ENCODE measurements at places on chromosomes 5 and 9.

DNA sequence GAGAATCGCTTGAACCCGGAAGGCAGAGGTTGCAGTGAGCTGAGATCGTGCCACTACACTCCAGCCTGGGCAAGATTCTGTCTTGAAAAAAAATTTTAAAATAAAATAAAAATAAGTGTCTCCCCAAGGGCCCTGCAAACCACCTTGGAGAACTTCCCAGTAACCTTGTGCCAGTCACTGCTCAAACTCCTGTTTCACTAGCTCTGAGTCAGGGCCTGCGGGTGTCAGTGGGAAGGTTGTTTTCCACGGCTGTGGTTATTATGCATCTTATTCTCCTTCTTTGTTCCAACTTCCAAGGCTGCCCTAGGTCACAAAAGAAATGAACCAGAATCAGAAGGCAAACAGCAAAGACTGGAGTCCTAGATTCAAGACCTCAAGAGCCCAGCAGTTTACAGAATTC is 246.7 kb downstream of the ADAMTSL1 start:
- DNase-seq, result no peak

DNA sequence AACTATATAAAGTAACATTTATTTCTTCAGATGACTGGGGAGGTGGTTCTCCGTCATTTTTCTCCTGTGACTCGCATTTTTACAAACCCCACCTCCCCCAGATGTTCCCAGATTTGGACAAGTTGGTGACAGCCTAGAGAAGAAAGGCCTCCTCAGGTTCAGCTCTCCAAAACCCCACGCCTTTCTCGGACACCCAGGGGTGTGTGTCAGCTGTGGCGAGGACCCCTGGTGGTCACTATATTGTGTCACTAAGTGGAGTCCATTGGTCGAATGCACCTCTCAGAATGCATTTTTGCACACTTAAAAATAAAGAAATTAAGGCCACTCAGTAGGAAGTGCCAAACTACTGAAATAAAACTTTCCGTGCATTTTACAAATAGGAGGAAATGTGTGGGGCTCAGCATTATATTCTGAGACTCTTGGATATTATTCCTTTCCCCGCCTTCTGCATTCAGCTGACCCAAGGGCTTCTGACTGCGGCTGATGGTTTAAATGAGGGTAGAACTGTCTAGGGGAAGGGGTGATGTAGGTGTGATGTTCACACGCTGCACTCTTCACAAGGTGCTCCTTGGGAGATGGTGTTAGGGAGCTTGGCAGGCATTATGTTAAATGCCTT is 47.6 kb downstream of the ACO1 start:
- DNase-seq, result no peak

DNA sequence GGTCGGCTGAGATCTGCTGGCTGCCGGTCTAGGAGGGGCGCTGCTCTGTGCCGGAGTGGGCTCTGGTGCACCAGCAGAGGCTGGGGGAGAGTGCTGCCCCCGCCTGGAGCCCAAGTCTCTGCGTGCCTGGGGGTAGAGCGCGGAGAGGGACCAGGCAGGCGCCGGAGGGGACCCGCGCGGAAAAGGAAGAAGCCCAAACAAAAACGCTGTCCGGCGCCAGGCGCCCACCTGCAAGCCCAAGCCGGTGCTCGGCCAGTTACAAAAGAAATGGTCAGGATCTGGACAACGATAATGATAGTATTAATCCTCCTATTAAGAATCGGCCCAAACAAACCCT is 571 bp upstream of the S1PR3 start:
- DNase-seq, result no peak

DNA sequence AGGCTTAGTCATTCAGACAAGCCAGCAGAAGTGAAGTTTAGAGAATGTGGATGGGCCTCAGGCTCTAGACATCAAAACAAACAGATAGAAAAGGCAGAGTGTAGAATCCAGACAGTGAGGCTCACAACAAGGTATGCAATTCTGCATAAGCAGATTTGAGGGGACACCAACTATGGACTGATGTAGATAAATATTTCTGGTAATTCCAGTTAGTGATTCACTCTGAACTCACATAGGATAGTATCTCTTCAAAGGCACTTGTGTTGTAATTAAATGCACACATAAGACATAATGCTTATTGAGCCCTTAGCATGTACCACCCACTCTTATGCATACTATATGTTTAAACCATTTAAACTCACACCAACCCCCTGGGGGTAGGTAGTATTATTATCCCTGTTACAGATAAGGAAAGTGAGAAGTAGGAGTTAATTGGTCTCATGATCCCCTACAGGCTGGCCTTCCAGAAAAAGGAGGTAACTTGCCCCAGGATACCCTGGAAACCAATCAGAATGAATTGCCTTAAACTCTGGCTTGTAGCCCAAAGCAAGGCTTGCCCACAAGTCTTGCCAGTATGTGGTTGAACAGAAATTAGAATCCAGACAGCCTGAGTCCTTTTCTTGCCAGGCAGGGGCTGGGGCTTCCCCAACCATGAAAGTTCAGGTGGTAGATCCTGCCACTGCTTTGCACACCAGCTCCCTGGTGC is 39.5 kb upstream of the HSPB3 start:
- no peak for DNase-seq

- no peak for DNase-seq
Measured at GRCh38 chr5:90233476-90233875, 176.1 kb downstream of the CETN3 start.

DNA sequence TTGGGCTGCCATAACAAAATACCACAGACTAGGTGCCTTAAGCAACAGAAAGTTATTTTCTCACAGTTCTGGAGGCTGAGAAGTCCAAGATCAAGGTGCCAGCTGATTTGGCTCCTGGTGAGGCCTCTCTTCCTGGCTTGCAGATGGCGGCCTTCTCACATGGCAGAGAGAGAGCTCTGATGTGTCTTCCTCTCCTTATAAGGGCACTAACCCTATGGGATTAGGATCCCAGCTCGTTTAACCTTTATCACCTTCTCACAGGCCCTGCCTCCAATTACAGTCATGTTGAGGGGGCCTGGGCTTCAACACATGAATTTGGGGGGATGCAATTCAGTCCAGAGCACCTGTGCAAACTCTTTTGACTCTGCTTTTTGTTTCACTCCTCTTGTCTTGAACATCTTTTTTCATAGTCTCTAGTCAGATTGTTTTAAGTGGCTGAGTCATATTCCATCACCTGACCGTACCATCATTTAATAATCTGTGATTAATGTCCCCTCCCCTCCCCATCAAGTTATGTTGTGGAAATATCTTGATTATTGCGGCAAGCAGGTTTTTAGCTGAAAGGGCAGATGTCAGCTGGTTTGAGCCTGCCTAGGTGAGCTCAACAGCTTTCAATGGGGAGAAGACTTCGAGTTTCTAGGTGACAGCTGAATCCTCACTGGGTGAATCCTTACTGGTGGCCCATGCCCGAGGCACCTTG is 61.8 kb downstream of the NDFIP1 start:
- DNase-seq, result no peak

- no peak for DNase-seq
Measured at GRCh38 chr9:20623021-20623747, 885 bp upstream of the MLLT3 start.

- DNase-seq, result no peak
Measured at GRCh38 chr5:86864051-86864450, 246.3 kb downstream of the COX7C start.

GRCh38 chr5:39755452-39755851 is 330.7 kb upstream of the DAB2 start:
- no peak for DNase-seq

DNA sequence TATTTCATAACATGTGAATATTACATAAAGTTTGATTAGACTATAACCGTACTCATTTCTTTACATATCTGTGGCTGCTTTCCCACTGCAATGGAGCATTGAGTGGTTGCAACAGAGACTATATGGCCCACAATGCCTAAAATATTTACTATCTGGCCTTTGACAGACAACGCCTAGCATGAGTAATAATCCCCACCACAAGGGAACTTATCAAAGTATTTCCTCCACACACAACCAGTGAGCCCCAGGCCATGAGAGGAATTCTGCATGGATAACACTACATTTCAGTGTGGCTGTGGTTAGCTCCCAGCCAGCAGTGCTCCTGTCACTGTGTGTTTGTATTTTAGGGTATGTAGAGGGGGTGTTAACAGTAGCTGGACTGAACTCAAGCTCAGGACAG is 54.8 kb downstream of the FAM81B start:
- peak; percentile 4 for DNase-seq

DNA sequence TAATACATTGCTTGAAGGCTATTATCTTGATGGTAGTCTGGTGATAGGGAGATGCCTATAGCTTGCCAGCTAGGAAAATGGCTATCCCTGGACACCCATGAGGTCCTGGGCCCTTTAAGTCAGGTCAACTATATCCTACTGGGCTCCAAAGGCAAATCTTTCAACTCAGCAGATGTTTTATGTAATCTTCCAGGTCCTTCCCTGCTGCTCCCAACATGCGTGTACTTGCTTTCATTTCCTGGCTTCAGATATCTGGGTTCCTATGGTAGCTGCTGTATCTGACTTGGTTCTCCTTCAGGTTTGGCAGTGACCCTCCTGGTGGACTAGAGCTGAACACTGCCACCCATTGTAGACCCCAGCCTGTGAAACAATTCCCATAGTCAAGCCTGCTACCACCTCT is 32.4 kb upstream of the GAS1 start:
- DNase-seq, result no peak

DNA sequence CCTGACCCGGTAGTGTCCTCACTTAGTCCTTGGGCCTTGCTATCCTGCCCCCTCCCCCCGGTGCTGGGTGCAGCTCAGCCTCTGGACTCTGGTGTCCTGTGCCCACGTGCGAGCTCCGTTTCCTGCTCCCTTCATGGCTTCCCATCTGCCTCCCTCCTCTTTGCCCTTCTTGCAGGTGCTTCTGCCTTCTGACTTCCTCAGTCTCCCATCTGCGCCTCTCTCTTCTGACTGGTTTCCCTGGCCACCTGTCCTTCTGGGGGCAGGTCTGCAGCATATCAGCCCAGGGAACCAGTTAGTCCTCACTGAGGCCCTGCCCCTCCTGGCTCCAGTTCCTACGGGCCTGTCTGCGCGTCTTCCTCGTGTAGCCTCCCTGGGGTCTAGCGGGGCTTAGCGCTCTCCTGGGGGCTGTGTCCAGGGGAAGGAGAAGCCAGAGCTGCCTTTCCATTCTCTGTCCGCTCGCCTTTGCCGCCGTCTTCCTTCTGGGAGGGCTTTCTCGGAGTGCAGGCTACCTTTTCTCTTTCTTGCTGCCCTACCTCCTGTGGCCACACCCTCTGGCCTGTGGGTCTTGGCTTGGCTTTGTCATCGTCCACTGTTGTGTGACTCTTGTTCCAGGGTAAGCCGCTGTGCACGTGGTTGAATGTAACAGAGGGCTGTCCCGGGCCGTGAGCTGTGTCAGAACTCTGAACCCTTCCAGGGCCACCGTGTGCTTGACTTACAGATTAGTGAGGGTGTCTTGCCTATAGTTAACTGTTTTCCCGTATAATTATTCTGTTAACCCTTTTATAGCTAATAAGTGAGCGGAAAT is 51.8 kb downstream of the EHMT1 start:
- no peak for DNase-seq

DNA sequence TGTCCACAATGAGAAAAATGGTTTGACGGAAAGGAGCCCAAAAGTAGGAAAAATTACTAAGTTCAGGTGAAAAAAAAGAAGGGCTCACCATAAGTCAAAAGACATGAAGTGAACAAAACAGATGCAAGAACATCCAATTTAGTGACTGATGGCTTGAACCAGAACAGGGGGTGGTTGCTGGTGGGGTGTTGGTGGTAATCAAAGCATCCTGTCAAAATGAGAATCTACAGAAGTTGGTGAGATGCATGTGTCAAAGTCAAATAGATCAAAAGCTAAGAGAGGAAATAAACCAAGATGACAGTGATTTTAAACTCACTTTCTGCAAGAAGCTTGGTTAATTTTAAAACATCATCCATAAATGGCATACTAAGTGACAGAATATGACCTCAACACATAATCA is 117.4 kb downstream of the MLLT3 start:
- no peak for DNase-seq

- no peak for DNase-seq
Measured at GRCh38 chr9:80242022-80242421, 670.3 kb downstream of the TLE4 start.

GRCh38 chr9:121358751-121359150 is 11.3 kb downstream of the STOM start:
- DNase-seq, result no peak

DNA sequence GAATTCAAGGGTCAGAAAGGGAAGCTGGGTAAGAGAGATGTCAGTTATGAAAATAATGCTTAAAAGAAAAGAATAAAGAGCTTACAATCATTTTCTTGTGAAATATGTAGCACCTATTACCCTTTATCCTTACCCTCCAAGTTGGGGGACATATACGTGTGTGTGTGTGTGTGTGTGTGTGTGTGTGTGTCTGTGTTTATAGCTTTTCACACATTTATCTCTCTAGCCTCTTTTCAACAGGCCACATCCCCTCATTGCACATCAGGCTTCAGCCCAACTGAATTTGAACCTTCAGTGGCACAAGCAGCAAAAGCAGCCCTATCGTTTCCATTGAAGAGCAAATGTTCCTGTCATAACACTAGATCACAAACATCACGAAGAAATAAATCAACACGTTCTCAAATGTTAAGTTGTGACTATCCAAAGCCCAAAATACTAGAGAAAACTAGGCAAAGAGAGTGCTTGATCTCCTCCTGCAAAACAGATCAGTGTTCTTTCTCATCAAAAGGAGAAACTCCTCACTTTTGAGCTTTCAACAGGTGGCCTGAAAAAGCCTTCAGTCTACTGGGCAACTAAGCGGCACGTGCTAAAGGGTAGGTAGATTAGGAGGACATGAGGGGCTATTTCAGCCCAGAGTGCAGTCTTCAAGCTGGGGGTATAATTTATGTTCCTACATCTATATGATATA is 416.4 kb downstream of the EFNA5 start:
- no peak for DNase-seq

DNA sequence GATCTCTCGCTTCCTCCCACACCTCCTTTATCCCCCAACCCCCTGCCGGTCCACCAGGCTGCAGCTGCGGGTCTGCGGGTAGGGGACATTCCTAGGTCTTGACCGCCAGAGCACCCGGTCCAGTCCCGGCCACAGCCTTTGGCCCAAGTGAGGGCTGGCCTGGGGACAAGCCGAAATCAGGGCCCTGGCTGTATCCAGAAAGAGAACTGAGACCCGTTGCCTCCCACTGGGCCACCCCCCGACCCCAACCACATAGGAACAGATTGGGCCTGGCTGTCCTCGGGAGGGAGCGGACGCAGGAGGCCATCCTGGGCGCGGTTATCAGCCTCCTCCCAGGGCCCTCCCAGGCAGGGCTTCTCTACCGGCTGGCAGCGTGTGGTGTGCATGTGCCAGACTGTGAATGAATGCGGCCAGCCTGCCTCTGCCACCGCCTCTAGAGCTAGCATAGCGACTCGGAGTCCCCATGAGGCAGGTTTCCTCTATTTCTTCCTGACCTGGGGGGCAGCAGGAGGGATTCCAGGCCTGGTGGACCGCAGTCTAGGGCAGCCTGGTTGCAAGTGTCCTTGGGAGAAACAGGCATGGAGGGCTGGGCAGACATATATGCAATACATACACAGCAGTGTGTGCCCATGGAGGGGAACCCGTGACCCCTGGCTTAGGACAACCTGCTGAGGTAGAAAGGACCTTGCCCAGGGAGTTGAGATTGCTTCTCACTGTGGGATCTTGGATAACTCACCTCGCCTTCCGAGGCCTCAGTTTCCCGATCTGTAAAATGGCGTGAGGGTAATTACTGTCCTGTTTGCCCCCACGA is 1.2 kb downstream of the N4BP3 start:
- DNase-seq, result no peak

Data from fibroblast of the conjunctiva (primary cell).